Dermis blood vessel endothelial cell (primary cell): ENCODE measurements at places on chromosomes 2 and 18. TPM values are rescaled to one million over a fixed set of nuclear protein-coding genes. Genes with fewer than 3 reads are reported as not detected.

The SLC5A7 gene
- total RNA-seq = not detected in 2 replicates

The AFF3 gene
- total RNA-seq = 0.05 TPM in 1 of 2 replicates, not detected in the other

The MARCO gene
- total RNA-seq = not detected in 2 replicates

The NEU2 gene
- total RNA-seq = not detected in 2 replicates

The RASGRP3 gene
- 202 and 255 TPM in 2 replicates for total RNA-seq

The KLHL14 gene
- total RNA-seq = 0.85 and 0.93 TPM in 2 replicates

The GREB1L gene
- 4.9 and 10.1 TPM in 2 replicates for total RNA-seq

The CTAGE1 gene
- total RNA-seq = not detected in 2 replicates

The PLCL1 gene
- 0.51 and 0.68 TPM in 2 replicates for total RNA-seq

The POTEI gene
- total RNA-seq = 0.34 and 0.51 TPM in 2 replicates

The LOXL3 gene
- 0.85 and 1.7 TPM in 2 replicates for total RNA-seq
